Smooth muscle cell of the brain vasculature (primary cell): ENCODE measurements at places on chromosomes 6 and 20.

- DNase-seq, result no peak
These were observed 426 bp downstream of the TRMT6 start for GRCh38 chr20:5949943-5950270.

DNA sequence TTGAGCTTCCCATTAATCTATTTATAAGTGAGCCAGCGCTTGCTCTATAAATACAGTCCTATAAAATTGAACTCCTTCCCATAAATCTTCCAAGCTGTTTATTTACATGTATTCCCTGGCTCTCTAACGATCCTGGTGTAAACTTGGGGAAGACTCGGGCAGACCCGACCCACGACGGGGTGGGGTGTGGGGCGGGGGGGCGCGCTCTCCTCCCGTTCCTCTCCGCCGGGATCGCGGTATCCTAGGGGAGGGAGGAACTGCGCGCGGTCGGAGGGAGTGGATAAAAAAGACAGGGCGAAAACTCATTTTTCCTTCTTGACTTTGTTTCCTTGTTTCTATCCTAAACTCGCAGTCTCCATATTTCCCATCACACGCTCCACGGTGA, 31.1 kb downstream of the TFAP2B start:
- DNase-seq, result no peak

GRCh38 chr20:19256085-19256484, 43.6 kb downstream of the SLC24A3 start:
- no peak for DNase-seq

DNA sequence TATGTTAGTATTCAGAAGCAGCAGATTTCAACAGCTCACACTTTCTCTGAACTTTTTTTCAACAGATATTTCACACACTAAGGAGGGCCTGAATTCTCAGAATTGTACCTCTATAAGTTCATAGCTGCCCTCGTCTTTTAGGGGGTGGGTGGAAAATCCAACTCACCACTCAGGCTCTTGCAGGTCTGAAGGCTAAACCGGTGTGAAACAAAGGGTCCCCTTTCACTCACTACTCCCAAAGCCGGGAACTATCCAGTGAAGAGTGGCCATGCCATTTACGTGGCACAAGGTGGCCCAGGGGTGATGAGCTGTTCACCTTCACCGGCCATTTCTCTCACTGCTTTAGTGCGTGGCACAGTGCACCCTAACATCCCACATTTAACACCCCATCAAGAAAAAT, 24.2 kb downstream of the TBC1D7 start:
- no peak for DNase-seq

DNA sequence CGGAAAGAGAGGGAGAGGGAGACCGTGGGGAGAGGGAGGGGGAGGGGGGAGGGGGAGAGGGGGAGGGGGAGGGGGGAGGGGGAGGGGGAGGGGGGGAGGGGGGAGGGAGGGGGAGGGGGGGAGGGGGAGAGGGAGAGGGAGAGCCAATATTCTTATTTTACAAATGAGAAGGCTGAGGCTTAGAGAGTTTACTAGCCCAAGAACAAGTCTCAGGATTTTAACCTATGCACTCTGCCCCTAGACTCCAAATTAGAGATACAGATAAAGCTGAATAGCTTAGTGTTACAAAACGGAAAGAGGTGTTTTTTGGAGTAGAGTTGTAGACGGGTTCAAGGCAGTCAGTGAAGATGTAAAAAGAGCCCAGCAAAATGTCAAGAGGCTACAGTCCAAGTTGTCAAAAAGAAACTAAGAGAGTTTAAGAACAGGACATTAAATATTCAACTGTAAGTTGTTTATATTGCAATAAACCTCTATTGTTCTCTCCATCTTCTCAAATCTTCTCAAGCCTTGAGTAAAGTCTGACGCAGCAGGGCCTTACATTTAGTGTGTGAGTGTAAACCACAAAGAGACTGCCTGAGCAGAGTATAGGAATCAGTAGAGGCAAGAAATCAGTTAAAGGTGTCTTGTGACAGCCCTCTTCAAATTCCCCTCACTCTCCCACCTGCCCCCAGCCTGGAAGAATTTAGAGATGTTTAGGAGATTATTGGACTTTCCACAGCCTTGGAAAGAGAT, 34.9 kb upstream of the AKIRIN2 start:
- no peak for DNase-seq

GRCh38 chr6:52500238-52501129, 76.4 kb downstream of the TRAM2 start:
- no peak for DNase-seq

- peak; percentile 94 for DNase-seq
These were observed at the start of gene TMEM14C for GRCh38 chr6:10722820-10723566. TMEM14C (plus strand) TSS chr6:10723070; CDS start chr6:10724614, 1,544 bp downstream.

GRCh38 chr6:143677891-143678791, at the start of gene PHACTR2:
PHACTR2 (plus strand) TSS chr6:143677965; CDS start chr6:143678164, 199 bp downstream.
- no peak for DNase-seq
